ENCODE measurements at places on chromosomes 3 and 15.

DNA sequence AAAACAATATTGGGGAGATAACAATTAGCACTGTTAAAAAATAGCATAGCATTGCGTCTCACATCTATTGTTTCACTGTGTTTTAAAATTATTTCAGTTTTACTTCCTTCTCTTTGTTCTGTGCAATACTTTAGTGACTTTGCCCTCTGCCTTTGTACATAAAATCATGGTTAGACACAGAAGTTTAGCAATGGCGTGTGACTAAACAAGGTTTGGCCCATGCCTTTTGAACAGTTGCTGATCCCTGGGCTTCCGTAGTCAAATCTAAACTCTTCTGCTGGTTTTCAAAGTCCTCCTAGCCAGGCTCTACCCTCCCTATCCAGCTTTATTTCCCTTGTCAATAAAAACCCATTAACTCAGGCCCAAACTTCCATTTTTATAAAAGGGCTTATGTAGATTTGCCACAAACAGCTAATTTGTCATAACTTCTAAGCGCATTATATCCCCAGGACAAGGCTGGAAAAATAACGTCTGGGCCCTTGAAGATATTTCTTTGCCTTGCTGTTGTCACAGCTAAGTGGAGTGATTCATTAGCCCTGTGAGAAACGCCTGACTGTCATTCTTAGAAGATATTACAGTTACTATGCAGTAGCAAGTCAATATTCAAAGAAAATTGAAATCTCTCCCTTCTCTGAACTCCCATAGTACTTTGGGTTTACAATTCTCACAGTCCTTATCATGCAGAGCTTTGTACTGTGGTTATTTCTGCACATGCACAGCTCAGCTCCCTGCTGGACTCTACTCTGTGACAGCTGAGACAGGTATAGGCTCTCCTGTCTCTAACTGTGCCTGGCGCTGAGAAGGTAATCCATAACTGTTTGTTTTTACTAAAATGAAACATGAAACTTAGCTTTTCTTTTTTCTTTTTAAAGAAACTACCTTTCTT, 123.4 kb upstream of the SLC24A5 start:
- no peak for DNase-seq

DNA sequence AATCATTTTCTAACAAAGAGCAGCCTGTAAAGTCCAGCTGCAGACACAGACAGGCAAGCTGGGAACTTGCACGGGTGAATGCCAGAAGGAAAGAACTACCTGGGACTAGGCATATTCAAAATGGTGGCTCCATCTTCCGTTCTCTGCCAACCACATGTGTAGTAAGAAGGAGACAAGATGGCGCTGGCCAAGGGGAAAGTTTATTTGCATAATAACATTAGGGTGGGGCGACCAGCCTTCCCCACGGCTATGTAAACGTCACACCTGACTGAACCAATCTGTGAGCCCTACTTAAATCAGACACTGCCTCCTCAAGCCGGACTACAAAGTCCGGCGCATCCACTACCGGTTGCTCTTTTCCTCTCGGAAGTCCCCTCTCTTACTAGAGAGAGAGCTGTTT, 130.8 kb downstream of the SNRK start:
- no peak for DNase-seq

- DNase-seq, result no peak
Measured at GRCh38 chr3:126854666-126855065, 128.2 kb upstream of the PLXNA1 start.

- no peak for DNase-seq
Measured at GRCh38 chr3:135629701-135630408, 335.7 kb upstream of the PPP2R3A start.

GRCh38 chr3:9276761-9277370, 27.4 kb upstream of the SRGAP3 start:
- no peak for DNase-seq

GRCh38 chr3:39104961-39105686, 2.3 kb downstream of the GORASP1 start:
- peak; percentile 70 for DNase-seq

- peak; percentile 3 for DNase-seq
Measured at GRCh38 chr3:119632829-119633228, 27.6 kb downstream of the POPDC2 start.

- DNase-seq, result peak; percentile 93
Measured at GRCh38 chr15:89114990-89115389, 26.7 kb downstream of the ABHD2 start.

All from NCI-H1417 (cell line).